Activated T-cell treated with anti-CD3 and anti-CD28 coated beads for 4 hours (primary cell): ENCODE measurements at places on chromosomes 6 and 20.

- DNase-seq: no peak
Observed at GRCh38 chr6:4256969-4257368, 121.6 kb upstream of the ECI2 start.

DNA sequence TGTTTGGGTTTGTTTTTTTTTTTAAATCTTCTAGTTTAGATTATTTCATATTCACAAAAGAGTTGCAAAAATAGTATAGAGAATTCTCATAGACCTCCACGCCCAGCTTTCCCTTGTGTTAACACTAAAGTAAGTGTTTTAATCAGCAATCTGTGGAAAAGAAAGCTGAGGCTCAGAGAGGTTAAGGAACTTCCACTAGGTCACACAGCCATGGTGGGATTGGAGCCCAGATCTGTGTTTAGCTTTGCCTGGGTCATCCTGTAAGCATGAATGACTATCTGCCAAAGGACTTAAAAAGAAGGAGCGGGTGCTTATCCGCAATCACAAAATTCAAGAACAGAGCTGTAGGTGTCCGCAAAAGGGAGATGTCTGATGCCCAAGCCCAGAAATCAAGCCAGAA lies 60.5 kb downstream of the EDN3 start:
- DNase-seq: no peak

- no peak for DNase-seq
Observed at GRCh38 chr6:54817236-54817635, 29.3 kb upstream of the FAM83B start.

- DNase-seq: no peak
Observed at GRCh38 chr6:39942903-39943580, 8.8 kb upstream of the MOCS1 start.

DNA sequence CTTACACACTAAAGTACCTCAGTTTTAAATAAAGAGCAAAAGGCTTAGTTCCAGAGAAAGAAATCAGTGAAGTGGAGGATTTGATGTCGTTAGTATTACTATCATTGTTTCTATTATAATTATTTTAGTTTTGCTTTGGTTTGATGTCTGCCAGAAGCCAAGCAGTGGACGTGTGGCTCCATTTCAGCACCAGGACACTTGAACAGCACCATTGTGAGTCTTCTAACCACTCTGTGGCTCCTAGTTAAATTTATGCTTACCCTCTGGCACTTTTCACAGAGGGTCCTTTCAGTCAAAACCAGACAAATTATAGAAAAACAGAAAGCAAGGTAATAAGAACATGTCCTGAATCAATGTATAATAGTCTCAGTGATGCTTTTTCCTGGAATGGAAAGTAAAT lies 3.4 kb downstream of the COL9A1 start:
- no peak for DNase-seq

DNA sequence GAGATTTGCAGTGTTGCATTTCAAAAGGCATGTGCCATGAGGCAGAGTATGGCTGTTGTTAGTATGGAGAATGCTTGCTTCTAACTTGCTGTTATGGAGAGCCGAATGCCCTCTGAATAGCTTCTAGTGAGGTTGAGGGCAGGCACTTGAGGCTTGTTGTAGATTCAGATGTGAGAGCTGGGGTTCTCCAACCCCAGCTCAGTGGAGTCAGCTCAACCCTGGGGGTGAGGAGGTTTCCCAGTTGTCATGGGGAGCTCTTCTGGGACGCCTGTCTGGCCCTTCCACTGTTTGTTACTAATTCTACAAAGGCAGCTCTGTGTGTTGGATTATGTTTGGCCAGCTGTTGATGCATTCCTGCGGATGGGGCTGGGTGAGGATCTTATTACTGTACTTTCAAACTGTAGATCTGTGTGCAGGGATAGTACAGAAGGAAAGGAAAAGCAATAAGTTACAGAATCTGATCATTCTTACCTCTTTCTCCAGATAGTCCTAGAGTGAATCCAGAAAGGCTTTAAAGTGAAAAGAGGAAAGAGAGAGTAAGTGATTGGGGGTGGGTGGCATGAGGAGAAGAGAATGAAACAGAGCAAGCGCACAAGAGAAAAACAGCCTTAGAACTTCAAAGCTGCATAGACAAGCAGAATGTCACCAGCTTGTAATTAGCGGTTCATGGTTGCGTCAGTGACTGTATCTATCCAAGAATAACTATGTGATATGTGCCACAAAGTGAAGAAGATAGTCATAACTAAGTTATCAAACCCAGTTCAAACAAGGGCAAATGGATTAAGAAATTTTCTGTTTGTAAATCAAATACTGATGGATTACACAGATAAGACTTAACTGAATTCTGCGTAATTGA lies 148.7 kb downstream of the PRL start:
- DNase-seq: no peak

GRCh38 chr20:50450881-50451752 lies 59.1 kb upstream of the PTPN1 start:
- no peak for DNase-seq

GRCh38 chr20:58268936-58269619 lies 40.4 kb upstream of the RAB22A start:
- no peak for DNase-seq

GRCh38 chr6:135121434-135121833 lies 59.7 kb upstream of the MYB start:
- no peak for DNase-seq

GRCh38 chr6:11040134-11040533 lies 4.0 kb downstream of the ELOVL2 start:
- DNase-seq: no peak

DNA sequence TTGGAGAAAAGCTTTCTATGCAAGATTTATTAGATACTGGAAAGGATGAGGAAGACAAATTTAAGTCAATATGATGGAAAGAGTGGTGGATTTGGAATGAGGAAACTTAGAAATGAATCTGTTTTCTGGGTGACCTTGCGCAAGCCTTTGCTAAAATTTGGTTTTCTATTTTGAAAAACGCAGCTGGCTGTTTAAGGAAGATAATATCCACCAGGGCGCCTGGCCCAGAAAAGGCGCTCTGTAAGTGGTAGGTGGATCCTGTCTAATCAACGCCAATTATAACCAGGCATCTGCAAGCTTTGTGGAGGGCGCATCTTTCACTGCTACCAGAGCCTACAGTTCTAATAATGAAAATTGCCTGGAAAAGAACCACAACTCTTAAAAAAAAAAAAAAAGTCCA lies 398 bp upstream of the SPATS1 start:
- no peak for DNase-seq

- no peak for DNase-seq
Observed at GRCh38 chr6:18415207-18415606, 28.1 kb downstream of the RNF144B start.

GRCh38 chr20:19549896-19550295 lies 208.2 kb upstream of the RIN2 start:
- no peak for DNase-seq

GRCh38 chr20:15487682-15488081 lies 1085.6 kb downstream of the KIF16B start:
- DNase-seq: no peak

GRCh38 chr6:43812850-43813578 lies 43.0 kb downstream of the VEGFA start:
- DNase-seq: no peak

DNA sequence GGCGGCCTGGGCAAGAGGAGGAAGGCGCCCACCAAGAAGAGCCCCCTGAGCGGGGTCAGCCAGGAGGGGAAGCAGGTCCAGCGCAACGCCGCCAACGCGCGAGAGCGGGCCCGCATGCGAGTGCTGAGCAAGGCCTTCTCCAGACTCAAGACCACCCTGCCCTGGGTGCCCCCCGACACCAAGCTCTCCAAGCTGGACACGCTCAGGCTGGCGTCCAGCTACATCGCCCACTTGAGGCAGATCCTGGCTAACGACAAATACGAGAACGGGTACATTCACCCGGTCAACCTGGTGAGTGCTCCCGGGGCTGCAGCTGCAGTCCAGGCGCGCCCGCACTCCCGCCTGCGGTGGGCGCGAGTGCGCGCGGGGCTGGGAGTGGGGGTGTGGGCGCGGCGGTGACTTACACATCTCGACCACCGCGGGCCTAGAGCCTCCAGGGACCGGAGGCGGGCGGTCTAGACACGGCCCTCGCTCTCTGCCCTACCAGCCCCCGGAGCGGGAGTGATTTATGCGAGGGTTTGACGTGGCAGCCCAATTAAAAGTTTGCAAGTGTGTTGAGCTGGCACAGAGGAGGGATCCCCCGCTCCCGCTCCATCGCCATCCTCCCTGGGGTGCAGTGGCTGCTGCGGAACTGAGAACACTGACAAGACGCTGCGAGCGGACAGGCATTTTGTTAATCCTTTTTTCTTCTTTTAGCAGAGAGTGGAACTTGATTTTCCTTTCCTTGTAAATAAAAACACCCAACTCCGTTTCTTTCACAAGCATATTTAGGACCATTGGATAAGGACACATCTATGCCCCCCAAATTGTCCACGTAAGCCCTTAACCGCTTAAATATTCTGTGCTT lies 867 bp downstream of the TCF21 start:
- no peak for DNase-seq

DNA sequence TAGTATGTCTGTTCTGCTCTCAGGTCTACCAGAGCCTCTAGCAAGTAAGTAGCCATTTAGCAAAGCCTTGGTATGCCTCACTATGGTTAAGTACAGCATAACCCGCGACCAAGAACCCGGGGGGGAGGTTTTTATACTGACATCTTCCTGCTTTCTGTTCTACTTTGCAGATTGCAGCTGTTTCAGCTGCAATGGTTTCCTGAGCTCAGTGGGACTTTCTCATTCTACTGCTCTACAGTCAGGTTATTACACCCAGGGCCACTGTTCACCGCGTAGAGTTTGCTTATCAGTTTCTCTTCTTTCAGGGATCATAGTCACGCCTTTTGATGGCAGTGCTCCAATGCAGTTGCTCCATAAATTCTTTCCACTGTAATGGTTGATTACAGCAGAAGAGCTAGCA lies 631.3 kb downstream of the TFAP2A start:
- no peak for DNase-seq

- no peak for DNase-seq
Observed at GRCh38 chr6:151004383-151005024, 139.0 kb downstream of the MTHFD1L start.

DNA sequence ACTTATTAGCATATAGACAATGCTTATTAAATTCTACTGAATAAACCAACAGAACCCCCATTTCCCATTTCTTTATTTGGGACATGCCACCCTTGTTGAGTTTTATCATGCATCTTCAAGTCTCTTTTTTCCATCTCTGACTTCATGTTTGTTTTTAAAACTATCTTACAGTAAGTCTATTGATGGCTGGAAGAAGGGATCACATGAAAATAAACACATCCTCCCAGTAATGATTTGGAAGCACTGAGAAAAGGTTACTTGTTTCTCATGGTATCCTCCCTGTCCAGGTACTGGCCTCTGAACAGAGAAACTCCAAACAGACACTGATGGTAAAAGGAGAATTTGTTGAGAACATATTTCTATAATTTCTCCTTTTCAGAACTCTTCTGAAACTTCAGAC lies 74.9 kb downstream of the KIF13A start:
- no peak for DNase-seq

DNA sequence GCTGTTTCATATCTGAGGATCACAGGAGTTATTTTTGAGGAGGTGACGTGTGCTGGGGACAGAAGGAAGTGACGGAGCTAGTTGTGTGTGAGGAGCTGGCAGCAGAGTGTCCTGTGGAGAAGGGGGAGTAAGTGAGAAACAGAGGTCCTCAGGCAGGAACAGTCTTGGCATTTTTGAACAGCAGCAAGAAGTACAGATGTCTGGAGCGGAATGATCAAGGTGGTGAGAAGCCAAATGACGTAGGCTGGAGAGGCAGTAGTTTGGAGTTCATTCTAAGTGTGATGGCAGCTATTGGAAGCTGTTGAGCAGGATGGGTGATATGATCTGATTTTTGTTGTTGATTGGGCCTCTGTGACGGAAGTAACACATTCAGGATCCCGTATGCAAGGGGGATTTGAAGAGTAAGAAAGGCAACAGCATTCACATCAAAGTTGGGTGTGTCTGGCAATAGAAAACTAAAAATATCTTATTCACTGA lies 52.3 kb downstream of the SOBP start:
- no peak for DNase-seq

GRCh38 chr20:47133809-47134456 lies 222.6 kb downstream of the ZMYND8 start:
- no peak for DNase-seq

GRCh38 chr6:148430897-148431296 lies 88.3 kb downstream of the SASH1 start:
- DNase-seq: no peak

GRCh38 chr6:148151896-148152643 lies 190.6 kb upstream of the SASH1 start:
- no peak for DNase-seq

DNA sequence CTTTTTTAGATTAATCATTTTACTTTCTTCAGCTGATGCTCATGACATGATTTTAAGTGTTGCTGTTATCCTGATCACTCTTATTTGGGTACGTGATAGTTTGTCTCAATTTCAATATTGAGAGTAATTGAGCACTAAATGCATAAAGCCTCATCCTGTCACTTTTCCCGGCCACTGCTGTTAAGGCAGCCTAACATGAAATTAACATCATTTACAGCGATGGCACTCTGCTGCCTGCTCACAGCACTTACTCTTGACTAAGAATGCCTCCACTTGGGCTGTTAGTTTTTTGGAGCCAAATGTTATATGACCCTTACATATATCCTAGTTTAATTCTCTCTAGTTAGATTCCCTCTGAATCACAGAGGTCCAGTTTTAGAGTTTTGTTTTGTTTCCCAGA lies 107.3 kb downstream of the SLX4IP start:
- DNase-seq: no peak

DNA sequence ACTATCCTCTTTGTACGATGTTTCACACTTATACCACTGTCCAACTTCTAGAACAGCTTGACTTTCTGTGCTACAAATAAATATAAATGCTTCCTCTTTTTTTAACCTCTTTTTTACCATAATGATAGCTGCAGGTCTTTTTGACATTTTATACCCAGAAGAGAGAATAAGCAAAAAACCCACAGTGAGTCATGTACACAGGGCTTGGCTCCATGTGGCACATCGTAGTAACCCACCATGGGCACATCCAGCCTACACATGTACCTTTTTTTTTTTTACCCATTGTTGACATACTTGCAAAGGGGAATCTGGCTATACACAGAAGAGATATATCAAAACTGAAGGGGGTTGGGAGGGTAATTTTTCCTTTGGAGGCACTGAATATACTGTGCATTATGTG lies 59.5 kb upstream of the RSPO3 start:
- no peak for DNase-seq

GRCh38 chr6:161418463-161418945 lies 144.6 kb upstream of the AGPAT4 start:
- DNase-seq: peak; percentile 16

GRCh38 chr6:31908791-31909190 lies 6.9 kb upstream of the ZBTB12 start:
- DNase-seq: no peak

- no peak for DNase-seq
Observed at GRCh38 chr6:42974919-42975505, 4.0 kb downstream of the PEX6 start.
